ENCODE measurements at places on chromosomes 6 and 20.

DNA sequence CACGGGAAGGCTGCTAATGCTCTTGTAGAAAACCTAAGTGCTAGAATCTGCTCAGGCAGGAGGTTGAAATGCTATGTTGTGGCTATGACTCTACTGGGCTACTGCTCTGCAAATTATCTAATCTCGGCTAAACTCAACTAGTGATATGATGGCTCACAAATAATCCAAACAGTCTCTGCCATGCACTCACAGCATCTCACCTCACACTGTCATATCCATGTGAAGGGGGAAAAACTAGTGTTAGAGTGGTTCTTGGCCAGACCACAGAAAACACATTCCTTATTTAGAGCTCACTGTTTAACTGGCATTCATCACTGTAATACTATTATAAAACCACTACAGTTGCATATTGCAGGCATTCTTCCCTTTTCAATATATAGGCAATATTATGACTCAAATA is 81.8 kb upstream of the DST start:
- DNase-seq, result peak; percentile 33

DNA sequence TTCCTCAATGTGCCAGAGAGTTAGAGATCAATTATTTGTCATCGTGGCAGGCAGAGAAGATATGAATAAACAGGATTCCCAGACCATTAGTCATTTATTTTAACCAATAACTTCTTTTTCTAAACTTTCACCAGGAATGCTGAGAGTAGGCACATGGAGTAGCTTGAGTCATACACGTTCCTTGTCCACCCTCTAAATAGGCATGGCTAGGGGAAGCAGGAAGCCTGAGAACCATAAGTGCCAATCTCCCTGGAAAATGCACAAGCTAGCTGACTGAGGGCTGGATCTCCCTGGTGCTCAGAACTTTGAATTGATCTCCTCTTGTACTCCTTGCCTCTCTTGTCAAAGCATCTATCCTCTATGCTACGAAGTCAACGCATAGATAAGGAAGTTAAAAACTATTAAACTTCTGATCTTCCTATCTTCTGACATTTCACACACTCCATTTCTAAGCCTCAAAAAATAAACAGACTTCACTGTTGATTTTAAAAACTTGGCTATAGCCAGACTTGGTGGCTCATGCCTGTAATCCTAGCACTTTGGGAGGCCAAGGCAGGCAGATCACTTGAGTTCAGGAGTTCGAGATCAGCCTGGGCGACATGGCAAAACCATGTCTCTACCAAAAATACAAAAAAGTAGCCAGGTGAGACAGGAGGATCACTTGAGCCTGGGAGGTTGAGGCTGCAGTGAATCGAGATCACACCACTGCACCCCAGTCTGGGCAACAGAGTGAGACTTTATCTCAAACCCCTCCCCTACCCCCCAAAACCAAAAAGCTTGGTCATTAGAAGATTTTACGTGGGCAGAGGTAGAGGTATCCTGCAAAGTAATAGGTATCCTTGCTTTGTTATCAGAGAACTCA is 11.8 kb downstream of the ADTRP start:
- DNase-seq, result peak; percentile 97

- peak; percentile 1 for DNase-seq
Measured at GRCh38 chr20:20603339-20603990, 109.0 kb downstream of the RALGAPA2 start.

- DNase-seq, result no peak
Measured at GRCh38 chr20:1539816-1540419, 17.6 kb downstream of the SIRPD start.

DNA sequence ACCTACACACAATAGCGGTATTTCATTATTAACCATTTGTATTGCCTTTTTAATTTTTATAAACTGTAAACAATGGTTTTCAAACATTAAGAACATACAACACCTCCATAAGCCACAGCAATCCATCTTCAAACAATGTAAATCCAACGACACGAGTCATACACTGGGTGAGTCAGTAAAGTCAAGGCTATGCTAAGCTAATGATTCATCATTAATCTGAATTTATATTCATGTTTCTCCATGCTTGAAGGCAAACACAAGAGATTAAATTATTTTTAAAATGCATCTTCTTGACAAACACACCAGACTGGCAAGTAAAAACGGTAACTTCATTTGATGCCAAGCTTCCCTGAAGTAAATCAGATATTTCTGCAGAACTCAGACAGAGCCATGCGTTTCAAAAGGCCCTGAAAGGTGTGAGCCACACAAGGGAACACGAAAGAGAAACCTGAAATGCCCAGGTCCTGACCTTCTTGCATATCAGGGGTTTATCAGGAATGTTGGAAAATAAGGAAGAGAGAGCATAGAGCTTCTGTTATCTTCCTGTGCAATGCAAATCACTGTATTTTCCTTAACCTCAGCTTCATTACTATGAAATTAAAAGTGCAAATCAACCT is 162.5 kb downstream of the ALDH8A1 start:
- peak; percentile 61 for DNase-seq

DNA sequence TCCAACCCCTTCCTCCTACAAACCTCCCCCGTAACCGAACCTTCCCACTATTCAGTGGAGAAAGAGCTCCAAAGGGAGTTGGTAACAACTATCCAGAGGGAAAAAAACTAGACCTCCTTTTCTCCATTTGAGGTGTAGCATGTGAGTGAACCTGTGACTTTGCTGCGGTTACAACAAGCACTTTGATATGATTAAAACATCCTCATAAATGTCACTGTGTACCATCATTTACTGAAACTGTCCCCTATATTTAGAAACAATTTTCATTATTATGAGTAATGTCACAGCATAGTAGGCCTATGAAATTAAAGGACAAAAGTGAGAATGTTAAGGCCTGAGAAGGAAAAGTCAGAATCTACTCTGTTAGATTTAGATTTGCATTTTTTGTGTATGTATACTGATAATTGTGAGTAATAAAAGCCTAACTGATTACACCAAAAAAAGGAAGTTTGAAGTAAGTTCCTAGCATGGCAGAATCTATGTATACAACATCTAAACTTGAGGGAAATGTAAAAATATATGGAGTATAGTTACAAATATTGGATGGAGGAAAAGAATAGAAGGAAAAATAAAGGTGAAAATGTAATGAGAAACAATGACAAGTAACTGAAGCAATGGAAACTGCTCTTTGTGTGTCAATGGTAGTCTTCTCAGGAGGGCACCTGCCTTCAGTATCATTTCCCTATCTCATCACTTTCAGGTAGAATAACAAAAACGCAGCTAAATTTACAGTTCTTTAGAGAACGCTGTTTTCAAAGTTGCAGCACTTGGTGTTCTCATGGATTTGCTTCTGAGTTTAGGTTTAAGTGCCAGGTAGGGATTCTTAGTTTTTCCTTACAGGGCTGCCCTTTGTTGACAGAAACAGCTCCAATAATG is 145.9 kb downstream of the IMPG1 start:
- no peak for DNase-seq

- peak; percentile 59 for DNase-seq
Measured at GRCh38 chr6:15429141-15430110, 183.6 kb downstream of the JARID2 start.

DNA sequence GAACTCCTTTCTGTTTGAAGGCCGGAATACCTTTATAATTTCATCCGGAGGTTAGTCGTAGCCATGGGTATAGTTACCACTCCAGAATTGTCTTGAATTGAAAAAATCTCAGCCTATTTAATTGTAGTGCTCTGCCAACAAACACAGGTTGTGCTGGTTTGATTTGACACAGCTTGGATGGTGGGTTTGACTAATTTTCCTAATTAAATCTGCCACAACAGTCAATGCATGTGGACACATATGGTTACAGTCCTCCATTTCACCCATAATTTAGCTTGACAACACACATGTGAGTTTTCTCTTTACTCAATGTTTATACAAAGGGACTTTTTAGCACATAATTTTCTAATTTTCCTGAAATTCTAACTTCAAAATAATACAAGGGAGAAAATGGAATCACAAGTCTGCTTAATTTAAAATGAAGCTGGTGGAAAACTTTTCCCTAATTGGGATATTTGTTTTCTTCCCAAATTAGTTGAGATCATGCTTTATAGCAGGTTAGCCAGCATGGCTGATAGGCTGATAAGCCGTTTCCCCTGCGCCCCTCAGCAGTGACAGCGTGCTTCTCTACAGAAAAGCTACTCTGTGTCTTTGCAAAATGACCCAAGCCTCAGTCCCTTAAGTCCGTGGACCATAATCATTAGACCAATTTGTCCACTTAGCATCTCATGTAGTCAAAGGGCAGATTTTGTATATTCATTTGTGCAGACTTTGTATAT is 463.5 kb upstream of the FLRT3 start:
- no peak for DNase-seq

- peak; percentile 90 for DNase-seq
Measured at GRCh38 chr20:9945408-9945807, 89.4 kb upstream of the ANKEF1 start.

- DNase-seq, result no peak
Measured at GRCh38 chr6:150536835-150537234, 62.9 kb upstream of the PLEKHG1 start.

GRCh38 chr6:41587131-41587879 is 41.1 kb downstream of the FOXP4 start:
- no peak for DNase-seq

- peak; percentile 92 for DNase-seq
Measured at GRCh38 chr6:166515072-166515810, 71.2 kb downstream of the RAMACL start.

DNA sequence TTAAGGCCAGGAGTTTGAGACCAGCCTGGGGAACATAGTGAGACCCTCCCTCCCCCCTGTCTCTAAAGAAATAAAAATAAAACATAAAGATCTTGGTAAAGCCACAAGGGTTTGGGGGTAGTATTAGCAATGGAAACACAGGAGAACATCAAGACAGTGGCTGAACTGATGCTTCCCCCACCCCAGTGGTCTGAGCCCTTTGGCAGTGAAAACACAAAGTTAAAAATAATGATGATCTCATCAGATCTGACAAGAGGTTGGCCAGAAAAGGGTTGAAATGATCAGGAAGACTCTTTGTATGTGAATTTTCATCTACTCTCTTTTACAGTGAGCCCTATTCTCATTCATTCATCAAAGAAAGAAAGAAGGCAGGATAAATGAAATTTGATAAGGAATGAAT is 93.7 kb downstream of the KCNB1 start:
- DNase-seq, result no peak

- peak; percentile 33 for DNase-seq
Measured at GRCh38 chr6:72245565-72245964, 359.2 kb downstream of the RIMS1 start.

- DNase-seq, result no peak
Measured at GRCh38 chr20:63179687-63180568, 36.0 kb downstream of the YTHDF1 start.

- DNase-seq, result peak; percentile 62
Measured at GRCh38 chr6:13431861-13432465, 55.4 kb downstream of the GFOD1 start.

DNA sequence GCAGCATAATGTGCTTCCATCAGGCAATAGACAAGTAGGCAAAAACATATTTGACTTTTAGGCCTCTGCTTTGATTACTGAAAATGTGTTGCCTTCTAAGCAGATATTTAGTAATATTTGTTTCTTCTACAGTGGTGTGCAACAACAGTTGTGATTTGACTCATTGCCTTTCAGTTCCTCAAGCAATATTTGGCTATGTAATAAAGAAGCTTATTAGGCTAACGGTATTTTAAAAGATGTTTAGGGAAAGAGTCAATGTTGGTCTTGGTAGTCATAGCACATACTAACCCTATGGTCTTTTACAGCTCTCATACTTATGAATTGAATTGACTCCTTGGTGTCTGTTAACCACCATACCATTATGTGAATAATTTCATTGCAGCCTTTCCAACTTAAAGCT is 124.1 kb downstream of the GRIK2 start:
- no peak for DNase-seq

DNA sequence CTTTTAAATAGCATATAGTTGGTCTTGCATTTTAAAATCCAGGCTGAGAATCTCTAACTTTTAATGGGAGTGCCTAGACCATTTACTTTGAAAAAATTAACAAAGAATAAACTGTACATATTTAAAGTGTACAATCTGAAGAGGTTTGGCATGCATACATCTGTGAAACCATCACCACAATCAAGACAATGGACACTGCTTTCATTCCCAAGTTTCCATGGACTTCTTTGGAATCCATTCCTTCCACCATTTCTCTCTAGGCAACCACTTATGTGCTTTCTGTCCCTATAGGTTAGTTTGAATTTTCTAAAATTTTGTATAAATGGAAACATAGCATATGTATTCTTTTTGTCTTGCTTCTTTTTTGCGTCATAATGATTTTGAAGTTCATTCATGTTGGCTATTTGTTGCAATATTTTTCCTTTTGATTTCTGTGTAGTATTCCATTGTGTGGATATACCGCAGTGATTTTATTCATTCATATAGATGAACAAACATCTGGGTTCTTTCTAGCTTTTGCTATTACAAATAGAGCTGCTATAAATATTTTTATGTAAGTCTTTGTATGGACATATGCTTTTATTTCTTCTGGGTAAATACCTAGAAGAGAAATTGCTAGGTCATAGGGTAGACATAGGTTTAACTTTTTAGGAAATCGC is 50.9 kb downstream of the NEDD9 start:
- no peak for DNase-seq

GRCh38 chr6:37004044-37004980 is 1.1 kb upstream of the FGD2 start:
- DNase-seq, result no peak

DNA sequence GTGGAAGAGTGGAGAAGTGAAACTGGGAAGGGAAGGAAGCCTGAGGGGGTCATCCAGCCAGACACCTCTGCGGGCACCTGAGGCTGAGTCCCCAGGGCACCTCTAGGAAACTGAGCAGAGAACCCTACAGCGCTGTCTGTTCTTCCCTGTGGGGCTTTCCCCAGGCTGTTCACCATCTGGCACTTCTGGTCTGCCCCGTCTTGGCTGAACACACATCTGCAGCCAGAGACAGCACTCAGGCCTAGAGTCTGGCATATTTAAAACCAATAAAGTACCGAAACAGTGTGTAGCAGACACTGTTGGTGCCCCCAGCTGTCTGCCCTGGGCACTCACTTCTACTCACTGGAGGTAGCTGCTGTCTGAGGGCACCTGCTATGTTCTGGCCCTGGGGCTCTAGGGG is 9.4 kb upstream of the ARFGEF2 start:
- DNase-seq, result no peak

GRCh38 chr20:37729909-37730308 is 36.1 kb downstream of the CTNNBL1 start:
- peak; percentile 28 for DNase-seq

DNA sequence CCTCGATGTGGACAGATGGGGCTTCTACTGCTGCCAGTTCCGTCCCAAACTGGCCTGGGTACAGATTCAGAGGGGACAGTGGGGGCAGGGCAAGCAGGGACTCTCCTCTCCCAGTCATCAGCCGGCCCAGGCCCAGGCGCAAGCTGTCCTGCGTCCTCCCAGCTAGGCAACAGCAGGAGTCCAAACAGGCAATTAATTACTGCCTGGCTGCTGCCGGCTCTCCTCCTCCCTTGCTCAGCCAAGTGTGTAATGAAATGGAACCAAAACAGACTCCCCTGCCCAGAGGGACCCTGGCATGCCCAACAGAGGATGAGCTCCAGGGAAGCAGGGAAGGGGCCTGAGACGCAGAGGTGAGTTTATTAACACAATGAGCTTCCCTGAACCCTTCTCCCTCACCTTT is 17.8 kb upstream of the SLC32A1 start:
- DNase-seq, result no peak
